Peyer's patch (tissue), 4 donors: ENCODE measurements at places on chromosomes 12 and 14. TPM values are rescaled to one million over a fixed set of nuclear protein-coding genes. Genes with fewer than 3 reads are reported as not detected.

The ZNF839 gene
- 26.6 TPM for total RNA-seq

The TBX5 gene
- total RNA-seq: not detected

- H3K36me3 ChIP-seq: no peaks in the 10 kb centered on the region
- DNase-seq: no peak
- H3K4me1 ChIP-seq: no peaks in the 10 kb centered on the region
- H3K4me3 ChIP-seq: no peak overlapping the region
- H3K27ac ChIP-seq: no peak overlapping the region
- H3K27me3 ChIP-seq: no peaks in the 10 kb centered on the region
Observed at GRCh38 chr12:95990136-95990535, 6.0 kb downstream of the HAL start.

- no peaks in the 10 kb centered on the region for H3K36me3 ChIP-seq
- no peaks in the 10 kb centered on the region for H3K4me1 ChIP-seq
- no peak overlapping the region for H3K4me3 ChIP-seq
- no peak overlapping the region for H3K27ac ChIP-seq
- no peak for DNase-seq
Observed at GRCh38 chr12:41286426-41286825, 98.3 kb downstream of the PDZRN4 start.

- DNase-seq: no peak
- H3K4me3 ChIP-seq: no peak overlapping the region
- no peak overlapping the region for H3K27ac ChIP-seq
- no peaks in the 10 kb centered on the region for H3K36me3 ChIP-seq
- H3K27me3 ChIP-seq: no peaks in the 10 kb centered on the region
Observed at GRCh38 chr12:58387199-58387598, 445.8 kb downstream of the ATP23 start.

DNA sequence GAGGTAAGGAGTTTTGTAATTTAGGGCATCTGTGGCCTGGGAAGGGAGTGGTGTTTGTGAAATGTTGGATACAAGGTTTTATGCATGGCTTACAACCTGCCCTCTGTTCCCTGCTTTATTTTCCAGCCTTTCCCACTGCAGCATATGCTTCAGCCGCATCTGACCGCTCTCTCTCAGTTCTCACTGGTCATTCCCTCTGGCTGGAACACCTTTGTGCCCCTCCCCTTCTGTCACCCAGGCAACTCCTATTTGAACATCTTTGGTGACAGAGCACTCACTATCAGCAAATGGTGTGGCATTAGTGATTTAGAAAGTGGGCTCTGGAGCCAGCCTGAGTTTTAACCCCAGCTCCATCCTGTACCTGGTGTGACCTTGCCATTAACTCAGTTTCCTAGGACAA, 47.5 kb upstream of the SMCO2 start:
- DNase-seq: no peak
- H3K27ac ChIP-seq: no peak overlapping the region
- H3K36me3 ChIP-seq: no peaks in the 10 kb centered on the region
- H3K27me3 ChIP-seq: no peaks in the 10 kb centered on the region
- no peak overlapping the region for H3K4me3 ChIP-seq
- no peaks in the 10 kb centered on the region for H3K4me1 ChIP-seq

- no peak overlapping the region for H3K4me3 ChIP-seq
- DNase-seq: no peak
- no peaks in the 10 kb centered on the region for H3K4me1 ChIP-seq
- H3K27ac ChIP-seq: no peak overlapping the region
- no peaks in the 10 kb centered on the region for H3K36me3 ChIP-seq
Observed at GRCh38 chr12:109191621-109192250, 75.3 kb downstream of the ACACB start.

DNA sequence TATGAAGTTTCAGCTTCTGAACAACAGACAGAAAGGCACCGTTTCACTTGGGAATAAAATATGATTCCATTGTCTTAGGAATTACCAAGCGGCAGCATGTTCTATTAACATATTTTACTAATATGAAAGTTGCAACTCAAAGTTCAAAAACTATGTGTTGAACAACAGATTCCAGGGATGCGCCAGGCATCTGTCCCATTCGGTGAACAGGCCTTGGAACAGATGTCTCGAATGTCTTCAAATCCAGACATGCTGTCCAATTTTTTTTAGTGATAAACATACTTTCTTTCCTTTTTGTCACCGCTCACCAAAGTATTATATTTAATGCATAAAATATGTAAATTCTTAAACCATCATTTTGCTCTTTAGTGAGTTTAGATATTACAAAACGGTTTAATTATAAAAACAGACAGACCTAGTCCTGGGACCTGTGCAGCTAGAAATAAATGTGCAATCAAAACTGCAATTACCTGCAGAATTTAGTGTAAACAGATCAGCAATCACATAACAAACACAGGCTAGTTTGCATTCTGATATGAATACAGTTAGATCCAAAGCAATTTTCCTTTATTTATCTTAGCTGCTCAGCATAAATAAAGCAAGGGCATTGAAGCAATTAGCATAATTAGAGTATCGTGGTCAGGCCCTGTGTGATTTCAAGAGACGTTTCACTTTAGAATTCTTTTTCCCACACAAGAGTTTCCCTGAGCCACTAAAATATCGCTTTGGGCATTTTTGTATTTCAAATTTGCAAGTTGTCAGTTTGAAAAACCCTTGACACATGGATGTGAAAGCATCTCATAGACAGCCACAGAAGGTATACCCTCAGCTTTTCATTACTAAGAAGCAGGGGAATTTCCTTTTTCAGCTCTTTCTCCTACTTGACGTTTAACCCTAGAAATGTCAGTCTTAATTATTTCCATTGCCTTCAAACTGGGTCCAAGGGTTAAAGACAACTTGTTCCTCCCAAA, 420.8 kb downstream of the EGLN3 start:
- no peak overlapping the region for H3K4me3 ChIP-seq
- no peak for DNase-seq
- H3K4me1 ChIP-seq: no peaks in the 10 kb centered on the region
- no peak overlapping the region for H3K27ac ChIP-seq

DNA sequence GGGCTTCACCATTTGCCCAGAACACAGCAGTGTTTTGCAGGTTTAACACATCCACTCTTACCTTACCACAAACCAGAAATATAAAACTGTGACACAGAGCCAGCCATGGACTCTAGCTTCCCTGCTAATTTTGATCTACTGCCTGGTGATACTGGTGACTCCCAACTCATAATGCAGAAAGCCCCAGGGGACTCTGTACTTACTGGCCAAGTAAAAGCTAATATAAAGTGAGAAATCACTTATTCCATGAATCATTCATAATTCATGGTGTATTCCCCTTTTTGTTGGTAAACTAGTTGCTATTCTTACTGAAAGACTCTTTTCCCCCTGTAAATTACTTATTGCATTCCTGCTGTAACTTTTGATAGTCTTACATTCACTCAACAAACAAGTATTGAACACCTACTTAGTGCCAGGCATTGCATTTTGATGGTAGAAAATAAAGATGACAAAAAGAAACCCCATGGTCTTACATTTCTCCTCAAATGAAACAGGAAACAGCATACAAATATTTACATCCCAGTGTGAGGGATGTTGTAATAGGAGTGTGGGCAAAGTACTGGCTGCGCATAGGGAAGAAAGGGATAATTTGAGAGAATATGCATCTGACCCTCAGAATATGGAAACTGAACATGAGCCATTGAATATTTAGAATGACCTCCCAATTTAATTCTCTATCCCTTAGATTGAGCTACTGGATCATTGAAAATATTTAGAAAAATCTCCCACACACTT, 279.6 kb downstream of the PDZRN4 start:
- no peak for DNase-seq
- H3K36me3 ChIP-seq: no peaks in the 10 kb centered on the region
- no peaks in the 10 kb centered on the region for H3K27me3 ChIP-seq
- H3K4me3 ChIP-seq: no peak overlapping the region
- H3K27ac ChIP-seq: no peak overlapping the region
- H3K4me1 ChIP-seq: no peaks in the 10 kb centered on the region

DNA sequence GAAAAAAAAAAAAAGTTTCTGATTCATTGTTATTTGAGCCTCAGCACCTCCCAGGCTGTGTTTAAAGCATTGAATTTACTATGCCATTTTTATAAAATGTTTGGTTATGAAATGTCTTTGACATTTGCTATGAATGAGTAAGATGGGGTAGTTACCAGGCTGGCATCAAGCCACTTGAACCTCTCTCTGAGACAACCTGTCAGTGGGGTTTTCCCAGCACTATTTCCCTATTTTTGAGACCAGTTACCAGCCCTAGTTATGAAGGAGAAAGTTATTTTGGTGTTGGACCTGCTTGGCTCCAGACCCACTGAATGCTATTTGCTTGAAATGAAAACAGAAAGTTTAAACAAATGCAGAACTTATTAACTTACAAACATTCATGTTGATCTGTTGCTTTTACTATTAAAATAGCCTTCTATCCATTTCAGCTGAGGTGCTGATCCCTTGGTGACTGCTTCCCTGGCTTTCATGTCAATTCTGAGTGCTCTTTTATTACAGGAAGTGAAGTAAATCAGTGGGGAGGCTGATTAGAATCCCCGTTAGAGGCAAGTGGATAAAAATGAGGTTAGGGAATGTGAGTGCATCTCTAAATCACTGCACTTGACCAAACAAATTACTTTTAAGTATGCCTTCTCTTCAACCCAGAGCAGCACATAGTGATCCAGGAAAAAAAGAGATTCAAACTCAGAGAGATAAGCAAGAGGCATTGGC, 37.8 kb downstream of the LLPH start:
- no peak overlapping the region for H3K4me3 ChIP-seq
- no peak overlapping the region for H3K27ac ChIP-seq
- DNase-seq: no peak
- no peaks in the 10 kb centered on the region for H3K36me3 ChIP-seq
- no peaks in the 10 kb centered on the region for H3K4me1 ChIP-seq
